Suprapubic skin (tissue), 4 donors: ENCODE measurements at places on chromosomes 5 and 9. TPM values are rescaled to one million over a fixed set of nuclear protein-coding genes. Genes with fewer than 3 reads are reported as not detected.

GRCh38 chr5:176806137-176806536 is 4.2 kb upstream of the UNC5A start:
- DNase-seq, result no peak

DNA sequence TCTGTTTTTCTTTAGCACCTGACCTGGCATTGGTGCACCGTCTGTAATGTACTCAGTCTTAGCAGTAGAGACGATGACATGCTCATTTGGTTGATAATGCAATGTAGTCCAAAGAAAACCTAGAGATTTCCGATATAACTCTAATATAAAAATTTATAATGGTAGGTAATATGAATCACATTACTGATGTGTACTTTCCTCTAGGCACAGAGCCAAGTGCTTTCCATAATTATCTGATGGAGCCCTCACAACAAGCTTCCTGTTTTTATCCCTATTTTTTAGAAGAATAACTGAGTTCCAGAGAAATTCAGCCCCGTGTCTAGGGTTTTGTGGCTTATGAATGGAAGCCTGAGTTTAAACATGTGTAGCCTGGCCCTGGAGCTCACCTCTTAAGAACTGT is 53.7 kb downstream of the KDM4C start:
- DNase-seq, result no peak

GRCh38 chr5:71384706-71385105 is 70.7 kb upstream of the BDP1 start:
- no peak for DNase-seq

GRCh38 chr9:99449726-99450125 is 227.6 kb downstream of the SEC61B start:
- no peak for DNase-seq

Gene LIX1
- not detected for total RNA-seq

- DNase-seq, result no peak
Observed at GRCh38 chr5:61653807-61654580, 321.9 kb downstream of the ZSWIM6 start.

GRCh38 chr5:144378681-144379080 is 208.0 kb downstream of the KCTD16 start:
- DNase-seq, result no peak

Gene BTNL8
- total RNA-seq, result 0.79 TPM

DNA sequence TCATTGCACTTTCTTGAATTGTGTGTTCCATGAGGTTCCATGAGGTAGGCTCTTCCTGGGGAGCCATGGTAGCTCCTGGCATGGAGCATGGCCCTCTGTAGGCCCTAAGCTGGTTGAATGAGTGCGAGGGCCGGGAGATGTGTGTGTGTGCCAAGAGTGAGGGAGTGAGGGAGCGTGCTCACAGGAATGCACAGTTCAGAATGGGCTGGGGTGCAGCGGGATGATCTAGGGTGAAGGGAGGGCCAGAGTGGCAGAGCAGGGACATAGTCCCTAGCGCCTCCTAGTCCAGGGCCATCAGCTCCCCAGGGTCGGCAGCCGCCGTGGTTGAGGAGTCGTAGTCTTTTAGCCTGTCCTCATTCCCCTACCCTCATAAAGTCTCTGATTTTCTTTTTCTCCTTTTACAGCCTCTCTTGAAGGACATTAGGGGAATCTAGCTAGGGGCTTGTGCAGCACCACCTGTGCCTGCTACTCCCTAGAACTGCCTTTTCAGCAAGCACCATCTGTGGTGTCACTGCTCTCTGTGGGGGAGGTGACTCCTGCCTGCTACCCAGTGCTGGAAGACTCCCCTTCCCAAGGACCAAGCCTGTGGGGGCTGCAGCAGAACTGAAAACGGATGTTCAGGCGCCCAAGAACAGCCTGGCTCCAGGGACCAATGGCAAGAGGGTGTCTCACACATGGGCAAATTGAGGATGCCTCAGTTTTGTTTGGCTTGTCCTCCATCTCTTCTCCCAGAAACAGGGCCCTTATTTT is 65.3 kb upstream of the PPARGC1B start:
- no peak for DNase-seq

DNA sequence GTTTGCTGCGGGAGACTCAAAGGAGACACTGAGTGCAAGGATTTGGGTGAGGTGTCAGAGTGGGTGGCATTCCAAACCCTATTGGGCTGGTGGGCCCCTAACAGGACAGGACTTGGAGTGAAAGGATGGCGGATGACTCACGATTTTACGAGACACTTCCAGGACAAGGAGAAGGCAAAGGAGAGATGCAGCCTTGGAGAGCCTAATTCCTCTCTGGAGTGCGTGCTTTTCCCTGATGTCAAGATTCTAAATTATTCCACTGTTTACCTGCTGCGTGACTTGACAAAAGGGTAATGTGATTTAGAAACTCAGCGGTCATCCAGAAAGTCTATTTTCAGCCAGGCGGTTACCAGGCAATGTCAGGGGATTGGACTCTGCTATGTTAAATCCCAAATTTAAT is 41.6 kb upstream of the CD180 start:
- no peak for DNase-seq

DNA sequence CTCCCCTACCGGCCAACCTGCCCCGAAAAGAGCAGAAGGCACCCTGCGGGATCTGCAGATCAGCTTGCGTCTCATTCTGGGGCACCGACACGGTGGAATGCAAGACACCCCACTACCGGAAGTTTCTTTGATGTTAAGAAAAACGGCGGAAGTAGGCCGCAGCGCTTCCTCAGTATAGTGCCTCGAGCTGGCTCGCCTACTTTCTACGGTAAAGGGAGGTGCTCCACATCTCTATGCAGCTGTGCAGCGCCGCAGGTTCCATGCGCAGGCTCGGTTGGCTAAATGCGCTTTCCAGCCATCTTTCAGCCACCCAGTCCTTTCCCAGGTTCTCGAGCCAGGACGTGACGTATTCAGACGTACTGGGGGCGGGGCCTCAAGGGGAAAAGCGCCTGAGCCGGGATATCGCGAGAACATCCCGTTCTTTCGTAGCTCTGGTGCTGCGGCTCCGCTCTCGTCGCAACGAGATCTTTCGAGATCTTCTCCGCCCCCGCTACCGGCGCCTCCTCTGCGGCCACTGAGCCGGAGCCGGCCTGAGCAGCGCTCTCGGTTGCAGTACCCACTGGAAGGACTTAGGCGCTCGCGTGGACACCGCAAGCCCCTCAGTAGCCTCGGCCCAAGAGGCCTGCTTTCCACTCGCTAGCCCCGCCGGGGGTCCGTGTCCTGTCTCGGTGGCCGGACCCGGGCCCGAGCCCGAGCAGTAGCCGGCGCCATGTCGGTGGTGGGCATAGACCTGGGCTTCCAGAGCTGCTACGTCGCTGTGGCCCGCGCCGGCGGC is at the start of gene HSPA4:
Gene HSPA4 (plus strand): TSS at position 472 of the 775 bp plus-strand sequence. CDS start 238 bp downstream, at position 710.
- peak; percentile 99 for DNase-seq

DNA sequence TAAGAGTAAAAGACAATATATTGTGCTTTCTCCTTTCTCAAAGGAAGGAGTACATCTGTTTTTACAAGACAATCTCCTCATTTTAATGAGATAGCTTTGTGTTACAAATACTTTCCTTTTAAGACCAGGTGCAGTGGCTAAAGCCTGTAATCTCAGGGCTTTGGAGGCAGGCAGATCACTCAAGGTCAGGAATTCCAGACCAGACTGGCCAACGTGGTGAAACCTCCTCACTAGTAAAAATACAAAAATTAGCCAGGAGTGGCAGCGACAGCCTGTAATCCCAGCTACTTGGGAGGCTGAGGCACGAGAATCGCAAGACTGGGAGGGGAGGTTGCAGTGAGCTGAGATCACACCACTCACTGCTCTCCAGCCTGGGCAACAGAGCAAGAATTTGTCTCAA is 11.8 kb downstream of the TMEM161B start:
- DNase-seq, result no peak

DNA sequence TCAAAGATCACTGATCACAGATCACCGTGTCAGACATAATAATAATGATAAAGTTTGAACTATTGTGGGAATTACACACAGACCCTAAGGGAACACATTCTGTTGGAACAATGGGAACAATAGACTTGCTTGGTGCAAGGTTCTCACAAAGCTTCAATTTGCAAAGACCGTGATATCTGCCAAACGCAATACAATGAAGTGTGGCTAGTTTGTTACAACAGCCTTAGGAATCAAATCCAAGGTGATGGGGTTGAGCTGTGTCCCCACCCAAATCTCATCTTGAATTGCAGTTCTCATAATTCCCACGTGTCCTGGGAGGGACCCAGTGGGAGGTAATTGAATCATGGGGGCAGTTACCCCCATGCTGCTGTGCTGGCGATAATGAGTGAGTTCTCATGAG is 20.8 kb downstream of the KYAT1 start:
- no peak for DNase-seq

Gene SLC28A3
- total RNA-seq, result 11.2 TPM

- DNase-seq, result peak; percentile 67
Observed at GRCh38 chr5:14006823-14007520, 62.5 kb upstream of the DNAH5 start.

Gene DDX4
- not detected for total RNA-seq

DNA sequence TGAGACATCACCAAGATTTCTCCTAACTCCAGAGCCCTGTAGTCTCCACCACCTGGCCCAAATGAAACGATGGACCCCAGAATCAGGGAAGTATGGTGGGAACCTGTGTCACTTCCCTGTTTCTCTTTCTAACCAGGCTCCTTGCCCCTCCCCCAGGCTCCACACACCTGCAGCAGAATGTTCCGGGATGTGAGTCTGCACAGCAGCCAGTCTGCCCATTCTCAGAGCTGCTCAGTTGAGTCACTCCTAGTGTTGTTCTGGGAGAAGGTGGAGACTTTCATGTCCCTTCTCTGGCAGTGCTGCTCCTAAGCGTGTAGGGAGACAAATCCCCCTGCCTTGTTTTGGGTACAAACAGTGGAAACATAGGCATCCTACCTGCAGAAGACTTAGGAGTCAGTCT is 76.0 kb upstream of the XPA start:
- no peak for DNase-seq

- DNase-seq, result no peak
Observed at GRCh38 chr5:108196276-108196675, 185.6 kb downstream of the FBXL17 start.

DNA sequence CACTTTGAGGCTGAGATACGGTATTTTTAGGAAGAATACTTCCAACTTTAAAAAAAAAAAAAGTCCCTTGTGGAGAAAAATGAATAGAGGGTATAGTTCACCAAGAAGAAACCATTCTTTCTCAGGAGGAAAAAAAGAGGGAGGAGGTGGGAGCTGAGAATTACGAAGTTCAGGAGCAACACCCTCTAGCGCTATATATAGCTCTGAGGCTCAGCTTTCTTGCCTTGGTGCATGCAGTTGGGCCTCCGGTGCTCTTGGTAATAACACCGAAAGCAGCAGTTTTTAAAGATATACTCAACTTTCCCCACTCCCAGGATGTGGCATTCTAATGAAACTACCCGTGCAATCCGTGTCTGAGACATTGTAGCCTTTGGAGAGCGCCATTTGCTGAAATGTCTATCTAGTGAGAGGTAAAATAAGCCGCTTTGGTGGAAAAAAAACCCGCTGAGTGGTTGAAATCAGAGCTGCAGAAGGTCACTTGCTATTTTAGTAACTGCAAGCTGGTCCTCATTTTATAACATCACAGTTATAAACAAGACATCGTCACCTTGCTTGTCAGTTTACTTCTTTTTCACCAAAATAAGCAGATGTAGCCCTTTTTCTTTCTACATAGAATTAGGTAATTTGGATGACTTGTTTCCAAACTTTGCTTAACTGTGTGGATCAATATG is 156.4 kb downstream of the RORB start:
- DNase-seq, result no peak

Gene ENHO
- 0.65 TPM for total RNA-seq

Gene TTC16
- total RNA-seq, result 0.21 TPM

DNA sequence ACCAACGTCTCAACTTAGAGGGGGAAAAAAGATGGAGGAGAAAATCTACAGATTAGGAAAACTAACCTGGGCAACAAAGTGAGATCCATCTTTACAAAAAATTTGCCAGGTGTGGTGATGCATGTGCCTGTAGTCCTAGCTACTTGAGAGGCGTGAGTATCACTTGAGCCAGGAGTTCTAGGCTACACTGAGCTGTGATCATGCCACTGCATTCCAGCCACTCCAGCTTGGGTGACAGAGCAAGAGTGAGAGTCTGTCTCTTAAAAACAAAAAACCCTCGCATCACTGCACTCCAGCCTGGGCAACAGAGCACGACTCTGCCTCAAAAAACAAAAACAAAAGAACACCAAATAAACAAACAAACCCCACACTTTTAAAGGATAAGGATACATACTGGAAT is 98.1 kb upstream of the NR5A1 start:
- no peak for DNase-seq

Gene SEMA5A
- total RNA-seq, result 14.5 TPM

Gene SCGB3A2
- total RNA-seq, result not detected

DNA sequence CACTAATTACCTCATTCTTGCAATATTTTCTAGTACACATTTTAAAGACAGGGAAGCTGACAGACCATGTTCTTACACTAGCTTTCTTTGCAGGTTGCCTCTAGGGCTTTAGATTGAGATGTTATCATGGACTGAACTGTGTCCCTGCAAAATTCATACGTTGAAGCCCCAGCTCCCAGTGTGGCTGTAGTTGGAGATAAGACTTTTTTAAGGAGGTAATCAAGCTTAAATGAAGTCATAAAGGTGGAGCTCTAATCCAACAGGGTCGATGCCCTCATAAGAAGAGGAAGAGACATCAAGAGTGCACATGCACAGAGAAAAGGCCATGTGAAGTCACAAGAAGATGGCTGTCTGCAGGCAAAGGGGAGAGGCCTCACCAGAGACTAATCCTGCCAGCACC is 471.2 kb upstream of the ACTBL2 start:
- DNase-seq, result no peak

GRCh38 chr5:40401284-40402006 is 278.3 kb upstream of the PTGER4 start:
- DNase-seq, result no peak

- no peak for DNase-seq
Observed at GRCh38 chr5:176608142-176608705, 1.7 kb downstream of the GPRIN1 start.

- DNase-seq, result no peak
Observed at GRCh38 chr5:36459176-36460135, 146.9 kb upstream of the SLC1A3 start.

Gene GOLPH3
- total RNA-seq, result 70.3 TPM

Gene NUTM2F
- total RNA-seq, result 0.24 TPM

DNA sequence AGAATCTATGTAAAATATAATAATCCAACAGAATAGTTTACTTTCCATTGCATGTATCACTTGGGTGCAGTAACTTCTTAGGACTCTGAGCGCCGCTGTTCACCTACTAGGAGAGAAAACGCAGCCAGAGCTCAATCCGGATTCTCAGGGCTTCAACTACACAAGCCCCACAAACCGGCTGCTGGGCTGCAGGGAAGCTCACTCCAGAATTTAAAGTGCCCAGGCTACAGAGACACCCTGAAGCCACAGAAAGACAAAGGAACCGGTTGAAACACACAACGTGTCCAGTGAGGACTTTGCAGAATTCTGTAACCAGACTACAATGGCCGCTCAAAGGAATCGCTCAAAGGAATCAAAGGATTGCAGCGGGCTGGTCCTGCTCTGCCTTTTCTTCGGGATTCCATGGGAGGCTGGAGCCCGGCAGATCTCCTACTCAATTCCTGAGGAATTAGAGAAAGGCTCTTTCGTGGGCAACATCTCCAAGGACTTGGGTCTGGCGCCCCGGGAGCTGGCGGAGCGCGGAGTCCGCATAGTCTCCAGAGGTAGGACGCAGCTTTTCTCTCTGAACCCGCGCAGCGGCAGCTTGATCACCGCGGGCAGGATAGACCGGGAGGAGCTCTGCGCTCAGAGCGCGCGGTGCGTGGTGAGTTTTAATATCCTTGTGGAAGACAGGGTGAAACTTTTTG is at the start of gene PCDHGA10:
Gene PCDHGA10 (plus strand): TSS at position 134 of the 686 bp plus-strand sequence. CDS start 189 bp downstream, at position 323.
- no peak for DNase-seq

- no peak for DNase-seq
Observed at GRCh38 chr9:29044959-29045358, 1471.7 kb upstream of the C9orf72 start.

- DNase-seq, result no peak
Observed at GRCh38 chr9:91761362-91761761, 188.7 kb downstream of the ROR2 start.
